NCI-H82 (cell line): ENCODE measurements at places on chromosomes 6 and 20.

GRCh38 chr6:170152989-170153388 is 137.9 kb downstream of the DLL1 start:
- DNase-seq = no peak

GRCh38 chr20:10463622-10464021 is 28.5 kb downstream of the SLX4IP start:
- no peak for DNase-seq

DNA sequence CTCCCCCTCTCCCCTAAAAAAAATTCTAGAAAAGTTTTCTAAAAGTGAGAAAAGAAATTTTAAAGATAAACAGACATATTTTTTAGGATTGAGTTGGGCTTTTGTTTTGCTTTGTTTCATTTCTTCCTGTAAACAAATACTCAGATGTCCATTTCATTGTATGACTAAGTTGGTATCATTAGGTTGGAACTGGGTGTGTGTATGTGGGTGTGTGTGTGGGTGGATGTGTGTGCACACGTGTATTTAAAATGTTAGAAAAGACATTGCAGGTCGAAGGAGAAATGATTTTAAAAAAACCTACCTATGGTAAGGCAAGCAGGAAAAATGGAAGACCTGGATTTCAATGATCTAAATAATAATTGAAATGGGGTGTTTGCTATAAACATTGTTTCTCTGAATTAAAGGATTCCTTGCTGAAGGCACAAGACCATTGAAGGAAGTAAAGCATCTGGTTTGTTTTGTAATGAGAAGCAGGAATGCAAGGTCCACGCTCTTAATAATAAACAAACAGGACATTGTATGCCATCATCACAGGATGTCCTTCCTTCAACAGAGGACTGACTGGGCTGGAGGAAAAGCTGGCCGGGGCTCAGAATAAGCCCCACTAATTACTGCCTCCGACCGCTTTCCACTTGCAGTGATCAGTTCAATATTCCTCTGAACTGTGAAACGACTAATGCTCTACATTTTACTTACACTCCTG is 996 bp upstream of the PRDM1 start:
- DNase-seq = peak; percentile 34

- DNase-seq = no peak
These were observed 6.5 kb upstream of the SLCO4A1 start for GRCh38 chr20:62635852-62636251.

- DNase-seq = peak; percentile 78
These were observed 1.0 kb upstream of the FBXO5 start for GRCh38 chr6:152983637-152984512.

DNA sequence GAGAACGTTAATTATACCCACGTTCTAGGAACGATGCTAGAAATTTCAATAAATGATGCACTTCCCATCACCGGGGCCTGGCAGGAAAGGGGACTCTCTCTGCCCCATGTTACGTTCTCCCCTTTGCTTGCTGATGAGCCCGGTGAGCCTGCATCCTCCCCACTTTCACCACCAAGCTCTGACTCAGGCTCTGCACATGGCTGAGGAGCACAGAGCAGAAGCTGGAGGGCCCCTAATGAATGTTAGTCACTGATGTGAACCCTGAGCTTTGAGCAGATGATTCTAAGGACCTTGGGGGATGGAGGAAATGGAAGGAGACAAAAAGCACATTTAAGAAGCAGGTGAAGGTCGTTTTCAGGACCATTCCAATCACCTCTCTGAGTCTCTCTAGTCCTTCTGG is 468.2 kb upstream of the ARID1B start:
- DNase-seq = no peak

GRCh38 chr6:140784573-140784972 is 1348.2 kb upstream of the GJE1 start:
- no peak for DNase-seq

DNA sequence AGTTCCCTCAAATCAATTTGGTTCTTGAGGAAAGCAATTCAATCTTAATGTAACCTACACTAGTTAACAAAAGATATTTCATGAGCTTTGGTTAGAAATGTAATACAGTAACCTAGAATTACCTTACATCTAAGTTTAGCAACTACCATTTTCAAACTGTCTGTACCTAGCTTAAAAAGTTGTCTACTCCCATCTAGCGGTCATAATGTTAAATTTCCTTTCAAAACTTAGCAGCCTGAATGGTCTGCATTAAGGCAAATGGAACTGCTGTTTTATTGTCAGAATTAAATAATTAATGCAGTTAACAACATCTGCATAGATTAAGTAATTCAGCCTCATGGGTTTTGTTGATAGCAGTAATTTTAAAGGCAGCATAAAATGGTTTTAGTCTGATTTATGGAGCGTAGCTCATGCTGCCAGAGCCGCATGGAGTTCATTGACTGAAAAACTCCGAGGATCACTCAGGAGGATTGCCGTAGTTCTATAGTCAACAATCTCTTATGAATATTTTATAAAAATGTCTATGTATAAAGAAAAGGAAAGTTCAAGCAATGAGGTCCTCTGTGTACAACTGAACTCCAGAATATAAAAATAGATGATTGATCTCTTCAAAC is 485.4 kb upstream of the MANEA start:
- peak; percentile 64 for DNase-seq
